Body of pancreas (tissue), 4 donors: ENCODE measurements at places on chromosomes 11 and 22.

DNA sequence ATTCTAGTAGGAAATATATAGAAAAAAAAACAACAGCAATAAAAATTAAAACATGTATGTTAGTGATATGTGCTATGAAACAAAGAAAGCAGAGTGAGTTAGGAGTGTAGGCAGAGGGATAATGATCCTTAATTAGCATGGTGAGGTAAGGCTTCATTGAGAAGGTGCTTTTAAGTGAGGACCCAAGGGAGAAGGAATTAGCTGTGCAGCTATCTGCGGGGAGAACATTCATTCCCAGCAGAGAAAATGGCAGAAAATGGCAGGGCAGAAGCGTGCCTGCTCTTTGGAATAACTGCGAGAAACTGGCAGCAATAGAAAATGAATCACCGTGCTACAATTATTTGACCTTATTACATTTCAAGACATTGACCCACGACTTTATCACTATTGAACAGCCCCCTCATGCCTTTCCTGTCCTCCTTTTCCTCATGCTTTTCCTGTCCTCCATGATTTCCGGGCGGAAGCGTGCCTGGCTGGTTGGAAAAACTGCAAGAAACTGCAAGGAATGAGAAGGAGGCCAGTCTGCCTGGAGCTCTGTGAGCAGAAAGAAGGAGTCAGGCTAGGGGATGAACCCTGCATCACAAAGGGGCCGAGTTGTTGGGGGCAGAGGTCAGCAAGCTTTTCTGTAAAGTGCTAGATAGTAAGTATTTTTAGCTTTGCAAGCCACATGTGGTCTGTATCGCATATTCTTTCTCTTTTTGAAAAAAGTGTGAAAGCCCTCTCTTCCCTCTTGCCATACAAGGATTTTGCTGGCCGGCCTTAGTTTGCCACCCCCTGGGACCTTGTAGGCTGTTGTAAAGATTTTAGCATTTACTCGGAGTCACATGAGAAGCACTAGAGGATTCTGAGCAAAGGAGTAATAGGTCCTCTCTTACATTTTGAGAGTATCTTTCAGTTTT lies 37.1 kb upstream of the SWAP70 start:
- DNase-seq = no peak

DNA sequence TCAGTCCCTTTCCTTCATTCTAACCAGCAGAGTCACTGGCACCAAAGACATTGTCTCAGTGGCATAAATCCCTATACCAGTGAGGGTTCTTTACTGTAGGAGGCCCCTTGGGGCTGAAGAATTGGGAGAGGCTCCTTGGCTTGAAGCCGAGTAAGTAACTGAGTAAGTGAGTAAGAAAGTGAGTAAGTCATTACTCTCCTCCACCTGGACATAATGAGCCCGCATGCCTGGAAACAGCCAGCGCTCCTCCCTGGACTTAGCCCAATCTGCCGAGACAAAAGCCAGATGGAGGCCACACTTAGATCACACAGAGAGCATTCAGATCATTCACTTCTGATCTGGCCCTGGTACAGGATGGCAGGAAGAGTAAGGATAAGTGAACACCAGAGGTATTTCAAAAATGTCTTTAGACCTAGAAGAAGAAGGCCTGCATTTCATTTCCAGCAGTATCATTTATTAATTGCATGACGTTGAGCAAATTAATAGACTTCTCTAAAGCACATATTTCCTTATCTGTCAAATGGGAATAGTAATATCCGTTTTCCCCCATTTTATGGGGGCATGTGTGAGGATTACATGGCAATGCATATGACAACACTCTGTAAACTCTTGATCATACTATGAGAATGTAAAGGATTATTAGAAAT lies 8.2 kb upstream of the MICAL3 start:
- no peak for DNase-seq

DNA sequence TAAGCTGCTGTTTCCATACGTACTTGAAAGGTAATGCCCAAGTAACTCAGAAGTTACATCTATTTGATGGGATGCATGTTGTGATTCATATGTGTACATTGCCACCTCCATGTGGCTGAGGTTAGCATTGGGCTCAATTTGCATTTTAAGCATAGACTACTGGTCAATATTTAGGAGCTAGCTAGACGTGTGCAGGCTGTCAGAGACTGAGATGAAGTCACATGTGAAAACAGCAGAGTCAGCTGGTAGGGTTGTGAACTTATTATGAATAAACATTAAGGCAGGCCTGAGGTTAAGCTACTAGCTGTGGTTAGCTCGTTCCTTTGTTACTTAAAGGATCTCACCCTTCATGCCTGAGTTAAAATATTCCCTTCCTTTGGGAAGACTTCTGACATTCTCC lies 114.5 kb upstream of the MTNR1B start:
- DNase-seq = no peak

DNA sequence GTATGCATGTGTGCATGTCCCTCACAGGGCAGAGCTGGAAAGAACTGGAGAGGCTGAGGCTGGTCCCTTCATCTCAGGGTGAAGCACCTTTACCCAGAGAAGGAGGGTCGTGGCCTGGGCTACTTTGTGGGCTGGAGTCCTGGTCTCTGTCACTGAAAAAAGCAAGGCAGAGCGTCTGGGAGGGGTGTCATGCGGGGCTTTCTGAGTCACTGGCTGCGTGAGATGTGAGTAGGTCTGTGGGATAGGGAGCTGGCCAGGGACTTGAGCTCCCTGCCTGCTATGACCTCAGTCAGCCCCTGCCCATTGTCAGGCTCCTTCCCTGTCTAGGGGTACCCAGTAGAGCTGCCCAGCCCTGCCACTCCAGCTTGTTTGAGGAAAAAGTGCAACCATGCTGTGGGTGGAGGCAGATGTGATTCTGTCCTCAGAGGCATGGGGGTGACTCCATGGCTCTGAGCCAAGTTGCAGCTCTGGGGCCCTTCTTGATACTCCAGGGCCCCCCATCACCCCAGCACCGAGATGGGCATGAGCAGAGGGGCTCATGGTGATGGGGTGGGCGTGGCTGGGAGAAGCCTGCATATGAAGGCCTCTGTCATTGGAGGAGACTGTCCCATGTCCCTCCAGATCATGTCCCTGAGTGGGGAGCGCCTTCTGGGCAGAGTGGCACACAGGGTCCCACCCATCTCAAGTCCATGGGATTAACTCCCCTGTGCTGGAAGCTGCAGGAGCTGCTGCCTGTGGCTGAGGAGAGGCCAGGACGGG lies 27.8 kb downstream of the KCNQ1 start:
- no peak for DNase-seq

- no peak for DNase-seq
These were observed 56.5 kb upstream of the FIBIN start for GRCh38 chr11:26937386-26937785.

DNA sequence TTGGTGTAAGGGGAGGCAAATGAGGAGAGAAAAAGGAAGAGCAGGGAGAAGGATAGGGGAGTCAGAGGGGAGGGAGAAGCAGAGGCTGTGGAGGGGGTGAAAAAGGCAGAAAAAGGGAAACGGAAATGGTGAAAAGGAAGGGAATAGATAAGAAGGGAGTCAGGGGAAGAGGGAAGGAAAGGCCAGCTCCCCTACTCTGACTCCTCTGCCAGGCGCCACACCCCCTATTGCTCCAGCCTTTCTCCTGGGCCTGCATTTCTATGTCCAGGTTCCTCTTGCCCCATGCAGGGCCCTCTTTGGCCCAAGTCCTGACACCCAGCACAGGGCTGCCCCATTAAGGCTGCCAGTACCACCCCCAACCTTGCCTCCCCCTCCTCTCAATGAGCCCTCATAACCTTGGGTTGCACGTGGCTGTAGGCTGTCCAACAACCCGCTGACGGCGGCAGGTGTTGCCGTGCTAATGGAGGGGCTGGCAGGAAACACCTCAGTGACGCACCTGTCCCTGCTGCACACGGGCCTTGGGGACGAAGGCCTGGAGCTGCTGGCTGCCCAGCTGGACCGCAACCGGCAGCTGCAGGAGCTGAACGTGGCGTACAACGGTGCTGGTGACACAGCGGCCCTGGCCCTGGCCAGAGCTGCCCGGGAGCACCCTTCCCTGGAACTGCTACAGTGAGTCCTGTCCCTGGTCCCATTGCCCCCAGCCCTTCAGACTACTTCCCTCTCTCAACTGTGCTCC lies 3.4 kb upstream of the NHERF4 start:
- DNase-seq = no peak

DNA sequence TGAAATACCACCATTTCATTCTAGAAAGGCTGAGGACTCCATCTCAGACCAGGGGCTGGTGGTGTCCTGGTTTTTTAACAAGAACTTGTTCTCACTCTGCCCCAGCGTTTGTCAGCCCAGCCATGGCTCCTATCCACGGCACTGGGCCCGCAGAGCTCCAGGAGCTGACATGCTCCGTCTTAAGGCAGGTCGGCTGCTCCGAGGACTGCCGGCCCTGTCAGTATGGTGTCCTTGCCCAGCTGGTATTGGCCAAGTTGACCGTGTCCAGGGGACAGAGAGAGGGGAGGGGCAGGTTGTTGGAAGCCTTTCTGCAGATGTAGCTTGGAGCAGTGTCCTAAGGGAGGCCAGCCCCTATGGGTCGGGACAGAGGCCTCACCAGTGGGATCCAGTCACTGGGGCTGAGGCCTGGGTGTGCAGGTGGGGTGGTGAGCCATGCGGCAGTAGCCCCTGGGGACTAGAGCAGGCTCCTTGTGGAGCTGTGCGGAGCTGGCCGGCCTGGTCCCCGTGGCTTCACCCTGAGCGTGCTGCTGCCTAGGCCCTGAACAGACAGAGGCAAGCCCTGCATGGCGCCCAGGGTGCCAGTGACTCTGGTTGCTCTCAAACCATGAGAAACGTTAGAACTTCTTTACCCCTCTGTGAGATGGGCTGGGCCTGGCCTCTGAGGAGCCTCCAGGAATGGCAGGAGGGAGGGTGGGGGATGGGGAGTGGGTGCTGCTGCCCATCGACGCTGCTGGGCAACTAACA lies 39.9 kb upstream of the KCNQ1OT1 start:
- no peak for DNase-seq

- no peak for DNase-seq
These were observed at the start of gene CD3G for GRCh38 chr11:118343981-118344515. Gene CD3G (plus strand): TSS chr11:118344344. CDS start chr11:118344424, 80 bp downstream.

- no peak for DNase-seq
These were observed 996.5 kb downstream of the OPCML start for GRCh38 chr11:132535830-132536229.

DNA sequence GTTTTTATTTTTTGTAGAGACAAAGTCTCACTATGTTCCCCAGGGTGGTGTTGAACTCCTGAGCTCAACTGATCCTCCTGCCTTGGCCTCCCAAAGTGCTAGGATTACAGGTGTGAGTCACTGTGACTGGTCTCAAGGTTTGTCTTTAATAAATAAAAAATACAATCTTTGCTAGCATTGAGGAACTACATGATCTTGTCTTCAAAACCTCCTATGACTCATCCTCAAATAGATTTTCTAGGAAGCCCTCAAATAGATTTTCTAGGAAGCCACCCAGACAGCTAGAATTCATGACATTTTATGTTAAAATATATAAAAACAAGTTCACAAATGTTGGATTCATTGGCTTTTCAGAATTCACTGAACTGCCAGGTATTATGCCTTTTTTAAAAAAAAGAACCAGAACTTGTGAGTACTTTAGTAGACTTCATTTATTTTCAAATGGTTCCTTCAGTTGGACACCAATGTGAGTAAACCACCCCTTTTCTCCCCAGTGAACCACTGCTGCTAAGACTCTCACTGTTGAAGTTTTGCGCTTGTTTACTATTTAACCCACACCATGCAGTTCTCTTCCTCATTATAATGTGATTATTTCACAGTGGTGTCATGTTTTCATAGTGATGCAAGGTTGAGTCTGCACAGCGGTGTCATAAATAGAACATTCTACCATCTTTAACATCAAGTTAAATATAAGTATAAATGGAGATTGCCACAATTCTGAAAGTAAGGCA lies 303.9 kb downstream of the CASP12 start:
- DNase-seq = no peak

DNA sequence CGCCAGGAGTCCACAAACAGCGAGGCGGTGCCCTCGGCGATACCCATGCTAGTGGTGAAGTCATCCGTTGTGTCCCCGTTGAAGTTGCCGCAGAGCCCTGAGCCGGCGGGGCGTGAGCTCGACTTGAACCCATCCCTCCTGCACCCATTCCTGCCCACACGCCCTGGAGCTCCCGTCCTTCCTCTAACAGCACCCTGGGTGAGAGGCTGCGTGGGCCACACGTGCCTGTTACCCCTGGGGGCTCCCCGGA lies 8.3 kb downstream of the MUC6 start:
- no peak for DNase-seq

GRCh38 chr22:44670220-44670988 lies 31.6 kb upstream of the PRR5 start:
- DNase-seq = no peak

DNA sequence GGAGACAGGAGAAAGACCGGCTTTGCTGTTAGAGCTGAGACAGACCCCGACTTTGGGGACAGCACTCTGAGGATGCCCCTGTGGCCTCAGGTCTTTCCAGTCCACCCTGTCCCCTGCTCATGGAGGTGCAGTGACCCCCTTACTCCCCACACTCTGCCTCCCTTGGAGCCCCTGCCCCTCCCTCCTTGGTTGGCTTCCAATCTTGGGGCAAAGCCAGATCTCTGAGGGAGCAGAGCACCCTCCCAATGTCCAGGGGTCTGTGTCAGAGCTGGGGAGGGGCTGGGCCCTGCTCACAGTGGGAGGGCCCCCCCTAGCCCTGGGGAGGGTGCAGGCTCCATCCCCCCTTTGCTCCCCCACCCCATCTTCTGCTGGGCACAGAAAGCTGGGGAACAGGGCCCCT lies 50.0 kb downstream of the IGLL1 start:
- DNase-seq = no peak

DNA sequence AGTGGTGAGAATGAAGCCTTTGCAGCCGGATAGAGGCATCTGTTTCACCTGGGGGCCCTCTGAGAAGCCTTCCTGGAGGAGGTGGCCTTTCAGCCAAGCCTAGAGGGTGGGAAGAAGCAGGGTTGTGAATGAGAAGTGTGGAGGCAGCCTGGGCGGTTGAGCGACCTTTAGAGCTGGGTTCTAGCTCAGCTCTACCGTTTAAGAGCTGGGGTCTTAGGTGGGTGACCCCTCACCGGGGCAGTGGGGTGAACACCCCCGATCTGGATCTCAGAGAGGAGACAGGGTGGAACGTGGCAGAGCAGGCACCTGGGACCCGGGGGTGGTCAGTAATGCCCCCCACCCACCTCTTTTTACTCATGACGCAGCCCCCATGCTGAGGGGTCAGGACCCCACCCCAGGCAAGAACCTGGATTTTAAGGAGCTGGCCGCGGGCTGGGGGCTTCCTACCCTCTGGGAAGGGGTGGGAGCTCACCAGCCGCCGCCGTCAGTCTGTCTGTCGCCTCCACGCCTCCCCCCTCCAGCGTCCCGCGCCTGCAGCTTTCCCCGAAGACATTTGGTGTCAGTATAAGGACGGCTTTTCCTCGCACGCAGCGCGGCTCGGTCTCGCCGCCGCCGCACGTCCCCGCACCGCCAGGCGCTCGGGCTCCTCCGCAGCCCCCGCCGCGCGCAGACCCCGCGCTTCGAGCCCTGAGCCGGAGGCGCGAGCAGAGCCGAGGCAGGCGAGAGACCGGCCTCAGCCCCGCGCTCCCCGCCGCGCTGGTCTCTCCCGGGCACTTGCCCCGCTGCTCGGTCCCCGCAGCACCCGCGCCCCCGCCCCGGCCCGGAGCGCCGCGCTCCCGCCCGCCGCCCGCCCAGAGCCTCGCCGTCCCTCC lies 13.3 kb upstream of the CACNA1I start:
- DNase-seq = no peak
